ENCODE measurements at places on chromosomes 3 and 15.

- no peak for DNase-seq
Measured at GRCh38 chr15:38530113-38530512, 34.5 kb downstream of the RASGRP1 start.

- no peak for DNase-seq
Measured at GRCh38 chr3:18393906-18394305, 31.2 kb downstream of the SATB1 start.

- DNase-seq: no peak
Measured at GRCh38 chr3:149892371-149892770, 78.3 kb downstream of the PFN2 start.

DNA sequence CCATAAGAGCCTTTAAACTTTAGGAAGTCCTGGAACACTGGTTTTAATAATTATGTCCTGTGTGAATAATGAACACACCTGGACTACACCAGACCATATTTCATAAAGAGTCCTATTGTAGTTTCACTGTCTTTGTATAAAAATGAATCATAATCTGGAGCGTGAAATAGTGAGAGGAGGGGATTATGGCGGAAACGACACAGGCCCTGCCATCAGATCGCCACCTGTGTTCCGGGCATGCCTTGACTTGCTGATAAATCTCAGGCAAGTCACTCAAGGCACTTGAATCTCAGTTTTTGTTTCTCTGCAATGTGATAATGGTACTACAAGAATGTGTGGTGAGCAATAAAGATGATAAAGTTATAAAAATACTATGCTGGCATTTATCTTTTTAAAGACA lies 995.5 kb downstream of the MCTP2 start:
- no peak for DNase-seq

DNA sequence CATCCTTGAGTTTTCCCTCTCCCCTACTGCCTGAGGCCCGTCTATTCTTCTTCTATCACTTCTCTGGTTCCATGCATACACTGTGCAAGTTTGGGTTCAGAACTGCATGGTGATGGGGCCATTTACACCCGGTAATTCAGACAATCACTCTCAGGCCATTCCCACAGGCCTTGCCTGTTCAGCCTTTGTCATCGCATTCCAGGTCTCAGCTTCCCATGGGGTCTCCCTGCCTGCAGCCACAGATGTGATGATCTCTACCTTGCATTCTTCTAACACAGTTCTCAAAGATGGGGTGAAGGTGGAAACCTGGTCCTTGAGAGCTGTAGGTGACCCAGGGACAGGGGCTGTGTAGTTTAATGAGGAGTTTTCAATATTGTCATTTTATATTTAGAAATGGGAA lies 209.2 kb upstream of the TOPAZ1 start:
- no peak for DNase-seq

GRCh38 chr3:187880441-187880840 lies 135.2 kb upstream of the BCL6 start:
- no peak for DNase-seq

GRCh38 chr3:180802837-180803236 lies 109.6 kb upstream of the FXR1 start:
- DNase-seq: peak; percentile 44

- DNase-seq: no peak
Measured at GRCh38 chr15:58460872-58461271, 29.1 kb downstream of the LIPC start.

- no peak for DNase-seq
Measured at GRCh38 chr15:60844511-60845174, 365.7 kb upstream of the ICE2 start.

- no peak for DNase-seq
Measured at GRCh38 chr3:136078421-136079364, 113.2 kb downstream of the PPP2R3A start.

DNA sequence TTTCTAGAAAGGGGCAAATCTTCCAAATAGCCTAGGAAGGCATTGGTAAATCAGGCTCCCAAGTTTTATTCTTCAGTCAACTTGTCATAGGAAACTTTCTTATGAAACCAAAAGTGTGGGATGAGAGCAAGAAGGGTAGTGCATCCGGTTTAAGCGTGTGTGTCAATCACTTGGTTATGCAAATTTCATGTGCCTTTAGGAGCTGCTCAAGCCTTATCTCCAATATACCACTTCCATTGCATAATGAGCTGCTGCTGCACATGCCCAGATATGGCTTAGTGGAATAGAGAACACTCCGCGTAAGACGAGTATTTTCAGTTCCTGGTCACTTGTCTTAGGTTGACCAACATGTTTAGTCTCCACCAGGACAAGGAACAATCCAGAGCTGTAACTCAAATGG lies 242.1 kb downstream of the CBLB start:
- no peak for DNase-seq

DNA sequence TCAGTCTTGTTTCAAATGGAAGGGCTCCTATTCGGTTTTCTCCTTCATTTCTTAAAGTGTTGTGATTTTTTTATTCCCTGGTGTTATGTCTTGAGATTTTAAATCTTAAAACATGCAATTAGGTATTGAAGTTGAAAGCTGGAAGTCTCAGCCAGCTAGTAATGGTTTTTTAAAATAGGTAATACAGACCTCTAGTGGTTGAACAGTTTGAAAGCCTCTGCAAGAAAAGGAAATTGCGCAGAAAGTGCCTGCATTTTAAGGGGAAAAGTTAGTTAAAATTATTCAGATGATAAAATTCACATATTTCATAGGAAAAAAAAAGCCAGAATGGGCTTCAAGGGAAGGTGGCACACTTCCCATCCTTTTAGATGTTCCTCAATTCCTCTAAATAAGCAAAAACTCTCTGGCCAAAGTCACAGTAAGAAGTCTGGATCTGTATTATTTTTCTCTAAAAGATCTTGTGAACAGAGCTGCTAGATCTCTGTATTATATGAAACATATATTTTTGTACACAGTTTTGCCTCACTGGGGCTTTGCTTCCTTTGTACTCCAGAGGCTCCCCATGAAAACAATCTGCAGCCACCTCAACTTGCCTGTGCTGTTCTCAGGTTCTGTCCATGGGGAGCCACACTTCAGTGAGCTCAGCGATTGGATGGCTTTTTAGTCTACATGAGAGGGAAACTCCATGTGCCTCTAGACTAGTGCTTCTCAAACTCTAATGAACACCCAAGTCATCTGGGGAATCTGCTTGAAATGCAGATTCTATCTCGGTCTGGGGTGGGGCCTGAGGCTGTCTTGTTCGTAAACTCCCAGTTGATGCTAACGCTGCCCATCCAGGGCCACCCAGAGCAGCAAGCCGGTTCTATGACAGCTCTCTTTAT lies 21.5 kb downstream of the AGTR1 start:
- no peak for DNase-seq

DNA sequence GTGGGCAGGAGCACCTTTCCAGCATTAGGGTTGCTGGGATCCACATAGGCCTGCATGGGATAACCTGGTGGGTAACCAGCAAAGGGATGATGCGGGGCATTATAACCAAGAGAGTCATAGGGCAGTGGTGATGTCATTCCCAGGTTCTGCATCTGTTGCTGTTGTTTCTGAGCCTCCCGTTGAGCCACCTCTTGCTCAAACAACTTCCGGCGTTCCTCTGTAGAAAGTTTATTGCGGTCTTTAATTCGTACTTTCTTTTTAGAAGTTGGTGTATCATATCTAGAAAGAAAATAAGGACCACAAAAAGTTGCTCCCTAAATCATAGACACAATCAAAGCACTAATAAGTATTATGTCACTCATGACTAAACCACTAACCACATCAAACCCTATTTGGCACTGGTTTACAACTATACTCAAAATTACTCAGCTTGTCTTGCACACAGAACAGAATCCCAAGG lies 77.8 kb downstream of the NBEAL2 start:
- no peak for DNase-seq

DNA sequence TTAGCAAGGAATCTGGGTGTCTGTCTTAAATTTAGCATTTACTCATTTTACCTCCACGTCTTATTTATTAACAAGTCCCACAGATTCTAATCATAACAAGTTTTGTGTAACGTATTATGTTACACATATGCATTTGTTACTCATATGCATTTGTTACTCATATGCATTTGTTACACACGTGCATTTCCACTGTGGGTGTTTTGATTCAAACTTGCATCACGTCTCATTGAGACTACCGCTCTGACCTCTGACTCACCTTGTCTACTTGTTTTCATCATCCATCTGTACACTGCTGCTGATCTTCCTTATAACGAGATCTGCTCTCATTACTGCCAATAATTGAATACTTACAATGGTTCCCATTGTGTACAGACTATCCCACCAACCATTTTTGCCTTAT lies 1141.4 kb downstream of the TBL1XR1 start:
- no peak for DNase-seq

DNA sequence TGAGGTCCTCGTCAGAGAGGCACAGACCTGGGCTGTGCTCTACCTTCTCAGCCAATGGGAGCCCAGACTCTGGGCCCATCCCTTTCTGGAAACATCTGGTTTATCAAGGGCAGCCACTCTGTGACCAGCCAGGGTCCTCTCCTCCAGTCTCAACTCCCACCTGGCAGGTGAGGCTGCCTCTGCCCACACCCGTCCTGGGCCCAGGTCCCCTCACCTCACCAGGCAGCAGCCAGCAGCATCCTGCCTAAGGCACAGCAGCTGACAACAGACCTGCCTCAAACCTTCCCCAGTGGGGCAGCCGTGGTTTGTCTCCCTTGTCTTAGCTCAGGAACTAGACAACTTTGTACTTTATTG lies 8.7 kb upstream of the VIPR1 start:
- DNase-seq: no peak

DNA sequence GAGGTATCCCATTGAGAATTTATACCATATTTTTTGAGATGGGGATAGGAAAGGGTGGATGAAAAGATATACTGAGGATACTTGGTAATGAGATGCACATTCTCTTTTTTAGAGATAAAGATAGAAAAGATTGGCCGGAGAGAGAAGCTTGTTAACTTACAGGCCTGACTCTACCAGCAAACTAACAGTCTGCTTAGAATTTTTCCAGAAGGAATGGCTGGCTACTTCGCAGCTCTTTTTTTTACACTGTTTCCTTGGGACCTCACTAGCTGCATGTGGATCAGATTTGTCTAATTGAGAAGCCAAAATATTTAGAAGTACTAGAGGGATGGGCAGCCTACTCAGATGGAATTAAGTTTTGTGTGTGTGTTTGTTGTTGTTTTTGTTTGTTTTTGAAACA lies 586.6 kb downstream of the TAFA4 start:
- no peak for DNase-seq

GRCh38 chr3:160041465-160041864 lies 52.8 kb downstream of the IL12A start:
- no peak for DNase-seq

GRCh38 chr15:43085921-43086320 lies 19.9 kb downstream of the UBR1 start:
- no peak for DNase-seq

- DNase-seq: no peak
Measured at GRCh38 chr15:39860200-39860599, 59.9 kb downstream of the GPR176 start.

- DNase-seq: no peak
Measured at GRCh38 chr3:17747174-17747889, 4.9 kb upstream of the TBC1D5 start.

GRCh38 chr15:99504823-99505551 lies 60.8 kb upstream of the MEF2A start:
- no peak for DNase-seq

- no peak for DNase-seq
Measured at GRCh38 chr15:63396152-63396928, 14.7 kb upstream of the CA12 start.

GRCh38 chr3:125148836-125149235 lies 63.7 kb downstream of the SLC12A8 start:
- DNase-seq: no peak

DNA sequence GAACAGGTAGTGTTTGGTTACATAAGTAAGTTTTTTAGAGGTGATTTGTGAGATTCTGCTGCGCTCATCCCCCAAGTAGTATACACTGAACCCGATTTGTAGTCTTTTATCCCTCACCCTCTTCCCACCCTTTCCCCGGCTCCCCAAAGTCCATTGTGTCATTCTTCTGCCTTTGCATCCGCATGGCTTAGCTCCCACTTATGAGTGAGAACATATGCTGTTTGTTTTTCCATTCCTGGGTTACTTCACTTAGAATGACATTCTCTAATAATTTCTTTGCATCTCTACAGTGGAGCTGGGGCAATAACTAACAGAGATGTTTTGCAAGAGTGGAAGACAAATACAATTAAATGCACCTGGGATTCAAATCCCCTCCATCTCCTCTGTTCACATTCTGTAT lies 93.2 kb downstream of the TP63 start:
- no peak for DNase-seq

DNA sequence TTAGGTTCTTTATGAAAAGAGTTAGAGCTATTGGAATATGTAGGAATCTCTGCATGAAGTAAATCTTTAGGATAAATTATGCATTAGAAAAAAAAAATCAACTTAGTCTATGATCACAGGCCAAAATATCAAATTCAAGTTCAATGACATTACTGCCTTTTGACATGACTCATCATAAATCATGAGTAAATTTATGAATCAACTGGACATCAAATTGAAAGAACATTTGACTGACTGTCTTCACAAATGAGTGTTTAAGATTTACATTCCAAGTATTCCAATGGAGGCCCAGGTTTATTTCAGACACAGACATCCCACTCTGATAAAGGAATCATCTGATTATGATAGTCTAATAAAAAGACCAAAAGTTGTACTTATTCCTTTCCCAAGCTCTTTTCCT lies 192.8 kb upstream of the TTC14 start:
- DNase-seq: no peak

- DNase-seq: no peak
Measured at GRCh38 chr3:180433152-180433551, 168.8 kb upstream of the TTC14 start.

Data from NCI-H2107 (cell line).